ENCODE measurements at places on chromosomes 2 and 18.

DNA sequence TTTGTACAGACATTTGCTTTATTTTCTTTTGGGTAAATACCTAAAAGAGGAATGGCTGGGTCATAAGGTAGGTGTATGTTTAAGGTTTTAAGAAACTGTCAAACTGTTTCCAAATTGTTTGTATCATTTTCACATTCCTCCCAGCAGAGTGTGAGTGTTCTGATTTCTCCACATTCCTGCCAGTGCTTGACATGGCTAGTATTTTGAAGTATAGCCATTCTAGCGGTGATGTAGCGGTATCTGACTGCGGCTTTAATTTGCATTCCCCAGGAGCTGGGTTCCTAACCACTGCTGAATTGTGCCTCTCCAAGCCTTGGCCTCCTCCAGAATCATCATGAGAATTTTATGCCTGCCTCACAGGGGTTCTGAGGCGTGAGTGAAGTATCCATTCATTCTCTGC, 61.8 kb upstream of the ARL4C start:
- ATAC-seq, result no peak

- ATAC-seq, result peak; percentile 24
Observed at GRCh38 chr2:44616667-44617155, 255.0 kb downstream of the CAMKMT start.

GRCh38 chr2:103365071-103365470, 603.2 kb downstream of the TMEM182 start:
- ATAC-seq, result no peak

GRCh38 chr2:102418421-102418961, 4.5 kb upstream of the IL18RAP start:
- ATAC-seq, result no peak

DNA sequence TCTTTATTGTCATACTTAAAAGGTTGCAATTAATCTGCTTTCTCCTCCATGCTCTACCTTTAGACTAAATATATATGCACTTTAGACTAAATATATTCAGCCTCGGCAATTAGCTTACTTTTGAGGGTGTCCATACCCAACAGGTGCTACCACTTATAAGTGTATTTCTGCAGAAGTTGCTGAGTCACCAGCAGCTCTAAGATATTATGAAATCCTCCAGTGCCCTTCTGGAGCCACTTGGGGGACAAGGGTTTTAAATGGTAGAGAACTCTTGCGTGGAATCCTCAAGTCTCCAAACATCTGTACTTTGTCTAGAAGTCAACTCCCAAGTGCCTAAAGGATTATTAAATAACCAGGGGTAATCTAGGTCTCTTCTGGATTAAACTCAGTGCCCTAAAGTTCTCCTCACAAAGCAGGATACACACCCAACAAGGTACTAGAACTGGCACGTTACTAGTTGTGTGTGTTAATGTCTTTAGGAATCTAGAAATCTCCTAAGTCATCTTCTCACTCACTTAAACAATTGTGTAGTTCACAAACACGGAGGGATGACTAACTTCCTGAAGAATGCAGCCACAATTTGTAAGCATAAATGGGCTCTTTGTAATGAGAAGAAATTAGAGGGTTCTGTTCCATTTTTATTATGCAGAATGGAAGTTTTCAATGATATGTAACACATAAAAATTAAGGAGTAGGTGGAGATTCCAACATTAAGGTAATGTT, 159.7 kb downstream of the CD226 start:
- ATAC-seq, result peak; percentile 57

- no peak for ATAC-seq
Observed at GRCh38 chr2:191018643-191019119, 4.7 kb upstream of the STAT1 start.

GRCh38 chr18:40925071-40925541, 1029.9 kb upstream of the PIK3C3 start:
- no peak for ATAC-seq

DNA sequence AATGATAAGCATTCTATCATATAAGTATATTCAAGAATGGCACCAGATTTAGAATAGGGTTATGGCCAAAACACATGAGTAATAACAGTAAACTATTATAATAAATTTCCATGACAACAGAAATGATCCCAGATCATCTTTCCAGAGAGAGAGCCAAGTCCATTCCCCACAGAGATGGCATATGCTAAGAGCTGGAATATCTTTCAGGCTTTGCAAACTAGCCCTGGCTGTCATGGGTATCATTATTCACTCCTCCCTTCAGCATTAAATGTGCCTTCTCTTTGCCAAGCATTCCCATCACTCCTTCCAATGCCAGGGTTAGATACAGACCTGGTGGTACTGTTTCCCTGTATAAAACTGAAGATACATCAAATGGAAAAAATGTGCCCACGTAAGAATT, 10.9 kb downstream of the FEZ2 start:
- ATAC-seq, result no peak

- no peak for ATAC-seq
Observed at GRCh38 chr2:45622336-45623075, 11.4 kb upstream of the SRBD1 start.

- peak; percentile 36 for ATAC-seq
Observed at GRCh38 chr2:234967201-234967869, 15.5 kb downstream of the SH3BP4 start.

DNA sequence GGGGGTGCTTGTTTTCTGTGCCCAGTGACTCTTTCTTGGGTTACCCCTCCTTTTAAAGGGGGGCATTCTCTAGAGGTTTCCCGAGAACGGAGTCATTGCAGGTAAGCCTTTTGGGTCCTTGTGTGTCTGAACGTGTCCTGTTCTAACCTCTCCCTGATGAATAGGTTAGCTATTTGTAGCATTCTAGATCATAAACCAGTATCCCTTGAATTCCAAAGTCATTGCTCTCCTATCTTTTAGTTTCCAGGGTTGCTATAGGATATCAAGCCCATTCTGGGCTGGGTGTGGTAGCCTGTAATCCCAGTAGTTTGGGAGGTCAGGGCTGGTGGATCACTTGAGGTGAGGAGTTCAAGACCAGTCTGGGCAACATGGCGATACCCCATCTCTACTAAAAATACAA, 65.9 kb upstream of the YWHAQ start:
- no peak for ATAC-seq
